ENCODE measurements at places on chromosomes 7 and 10. TPM values are rescaled to one million over a fixed set of nuclear protein-coding genes. Genes with fewer than 3 reads are reported as not detected.

The GPR85 gene
- 0.48 TPM for polyA plus RNA-seq

The CNPY1 gene
- polyA plus RNA-seq, result not detected

The OPN1SW gene
- not detected for polyA plus RNA-seq

The PRSS37 gene
- not detected for polyA plus RNA-seq

The GPR22 gene
- polyA plus RNA-seq, result not detected

The MYOZ1 gene
- 0.19 TPM for polyA plus RNA-seq

The SNX10 gene
- polyA plus RNA-seq, result 2.2 TPM

The PON1 gene
- not detected for polyA plus RNA-seq

The SEC31B gene
- polyA plus RNA-seq, result 1.4 TPM

The TSPAN13 gene
- polyA plus RNA-seq, result 41.5 TPM

The AKR1D1 gene
- not detected for polyA plus RNA-seq

DNA sequence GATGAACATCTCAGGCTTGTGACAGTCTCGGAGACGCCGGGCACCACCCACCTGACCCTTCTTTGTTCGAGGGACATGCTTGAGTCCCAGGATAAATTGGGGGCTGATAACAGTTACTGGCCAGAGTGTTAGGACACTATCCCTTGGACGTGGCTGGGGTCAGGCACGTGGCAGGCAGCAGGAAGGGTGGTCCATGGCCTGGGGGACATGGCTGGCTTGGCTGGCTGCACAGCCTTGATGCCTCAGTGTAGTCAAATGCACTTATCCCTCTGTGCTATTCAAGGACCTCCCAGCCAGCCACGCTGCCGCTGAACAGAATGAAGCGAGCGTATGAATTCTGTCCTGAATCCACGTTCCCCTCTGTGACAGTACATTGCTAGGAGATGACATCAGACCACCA, 662.0 kb upstream of the FOXK1 start:
- no peak for DNase-seq

DNA sequence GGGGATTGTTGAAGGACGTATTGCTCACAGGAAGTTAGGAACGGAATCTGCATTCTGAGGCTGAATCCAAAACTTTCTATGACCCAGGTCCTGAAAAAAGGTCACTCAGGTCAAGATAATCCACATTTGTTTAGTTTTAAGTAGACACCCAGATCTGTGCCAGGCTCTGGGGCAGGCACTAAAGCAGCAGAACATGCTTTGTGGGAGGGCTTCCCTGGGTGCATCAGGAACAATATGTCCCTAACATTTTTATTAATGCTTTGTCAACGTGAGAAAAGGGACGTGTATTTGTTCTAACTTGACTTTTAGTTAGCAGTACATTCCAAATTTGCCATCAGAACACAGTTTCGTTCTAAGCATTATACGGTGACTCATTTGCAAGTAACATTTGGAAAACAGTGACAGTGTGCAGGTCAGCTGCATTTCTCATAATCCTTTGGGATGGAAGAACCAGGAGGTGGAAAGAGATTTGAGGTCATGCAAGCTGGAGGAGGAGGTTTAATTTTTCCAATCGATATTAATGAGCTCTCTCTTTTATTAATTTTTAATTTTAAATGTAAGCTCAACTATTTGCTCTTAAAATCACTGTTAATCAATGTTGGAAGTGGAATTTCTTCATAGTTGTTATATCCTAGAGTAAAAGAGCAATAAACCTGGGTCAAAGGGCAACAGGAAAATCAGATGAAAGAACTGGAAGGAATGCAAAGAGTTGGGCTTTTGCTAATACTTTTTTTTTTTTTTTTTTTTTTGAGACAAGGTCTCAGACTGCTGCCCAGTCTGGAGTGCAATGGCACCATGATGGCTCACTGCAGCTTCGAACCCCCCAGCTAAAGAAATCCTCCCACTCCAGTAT, 35.0 kb downstream of the TAS2R41 start:
- no peak for DNase-seq

- no peak for DNase-seq
These were observed 7.4 kb upstream of the C10orf67 start for GRCh38 chr10:23351926-23352519.

DNA sequence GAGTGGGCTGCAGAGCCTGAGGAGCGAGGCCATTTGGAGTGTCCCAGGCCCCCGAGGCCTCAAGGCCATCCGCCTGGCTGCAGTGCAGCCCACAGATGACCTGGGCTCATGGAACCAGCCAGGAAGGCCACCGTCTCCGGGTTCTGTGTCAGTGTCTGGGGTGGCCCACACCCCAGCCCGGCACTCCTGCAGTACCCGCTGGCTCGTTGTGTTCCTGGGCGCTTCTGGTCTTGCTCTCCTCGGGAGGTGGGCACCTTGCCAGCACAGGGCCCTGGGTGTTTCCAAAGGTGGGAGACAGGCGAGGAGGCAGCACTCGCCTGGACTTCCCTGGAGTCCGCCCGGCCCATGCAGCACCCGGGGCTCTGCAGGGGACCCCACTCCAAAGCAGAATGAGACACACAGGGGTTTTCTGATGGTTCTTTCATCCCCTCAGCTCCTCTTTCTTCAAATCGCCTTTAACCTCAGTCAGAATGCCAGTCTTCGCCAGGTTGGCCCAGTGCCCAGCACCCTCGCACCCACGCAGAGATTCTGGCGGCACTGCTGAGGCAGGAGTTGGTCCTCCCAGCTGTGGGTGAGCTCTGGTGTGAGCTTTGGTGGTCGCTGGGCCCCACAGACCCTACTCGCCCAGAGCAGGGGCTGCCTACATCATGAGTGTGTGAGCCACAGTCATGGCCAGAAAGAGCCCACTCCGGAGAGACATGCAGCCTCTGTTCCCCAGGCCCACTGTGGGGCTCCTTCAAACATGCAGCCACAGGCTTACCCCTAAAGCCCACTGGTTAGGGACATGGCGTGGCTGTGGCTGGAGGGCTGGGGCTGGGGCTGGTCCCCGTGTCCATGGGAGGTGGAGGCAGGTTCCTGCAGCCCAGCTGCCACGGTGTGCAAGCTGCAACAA, 155.7 kb downstream of the EBF3 start:
- no peak for DNase-seq

DNA sequence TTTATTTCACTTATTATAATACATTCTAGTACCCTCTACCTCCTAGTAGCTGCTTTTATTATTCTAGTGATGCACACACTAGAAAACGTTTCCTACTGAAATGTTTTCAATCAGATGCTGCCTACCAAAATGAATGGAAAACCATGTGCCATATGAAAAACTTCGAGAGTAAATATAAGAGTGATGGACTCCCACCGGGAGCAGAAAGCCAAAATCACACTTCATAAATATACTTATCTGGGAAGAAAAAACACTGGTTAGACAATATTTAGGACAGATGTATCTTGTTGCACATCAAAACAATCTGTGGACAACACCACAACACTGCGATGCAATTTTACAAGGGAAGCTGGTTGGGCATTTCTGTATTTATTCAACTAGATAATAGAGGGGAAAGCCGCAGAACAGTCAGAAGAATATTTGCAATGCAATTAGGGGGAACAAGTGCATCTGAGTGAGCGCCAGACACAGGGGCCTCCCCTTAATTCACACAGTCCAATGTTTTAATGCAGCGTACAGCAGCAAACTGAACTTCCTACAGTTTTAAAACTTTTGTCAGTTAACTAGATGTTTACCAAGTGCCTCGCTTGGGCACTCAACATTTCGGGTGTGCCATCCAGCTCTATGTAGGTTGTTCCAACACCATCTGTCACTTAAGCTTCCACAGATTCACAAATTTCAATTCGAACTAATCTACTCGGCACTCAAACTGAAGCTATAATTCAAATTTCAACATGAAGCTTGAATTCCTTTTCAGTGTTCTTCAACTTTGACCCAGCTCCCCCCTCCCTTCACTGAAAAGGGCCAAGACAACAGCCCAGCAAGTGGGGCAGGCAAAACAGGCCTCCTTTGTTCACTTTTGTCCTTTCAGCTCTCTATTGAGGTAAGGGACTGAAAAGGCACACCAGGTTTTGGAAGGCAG, 7.4 kb downstream of the NRCAM start:
- DNase-seq, result no peak

DNA sequence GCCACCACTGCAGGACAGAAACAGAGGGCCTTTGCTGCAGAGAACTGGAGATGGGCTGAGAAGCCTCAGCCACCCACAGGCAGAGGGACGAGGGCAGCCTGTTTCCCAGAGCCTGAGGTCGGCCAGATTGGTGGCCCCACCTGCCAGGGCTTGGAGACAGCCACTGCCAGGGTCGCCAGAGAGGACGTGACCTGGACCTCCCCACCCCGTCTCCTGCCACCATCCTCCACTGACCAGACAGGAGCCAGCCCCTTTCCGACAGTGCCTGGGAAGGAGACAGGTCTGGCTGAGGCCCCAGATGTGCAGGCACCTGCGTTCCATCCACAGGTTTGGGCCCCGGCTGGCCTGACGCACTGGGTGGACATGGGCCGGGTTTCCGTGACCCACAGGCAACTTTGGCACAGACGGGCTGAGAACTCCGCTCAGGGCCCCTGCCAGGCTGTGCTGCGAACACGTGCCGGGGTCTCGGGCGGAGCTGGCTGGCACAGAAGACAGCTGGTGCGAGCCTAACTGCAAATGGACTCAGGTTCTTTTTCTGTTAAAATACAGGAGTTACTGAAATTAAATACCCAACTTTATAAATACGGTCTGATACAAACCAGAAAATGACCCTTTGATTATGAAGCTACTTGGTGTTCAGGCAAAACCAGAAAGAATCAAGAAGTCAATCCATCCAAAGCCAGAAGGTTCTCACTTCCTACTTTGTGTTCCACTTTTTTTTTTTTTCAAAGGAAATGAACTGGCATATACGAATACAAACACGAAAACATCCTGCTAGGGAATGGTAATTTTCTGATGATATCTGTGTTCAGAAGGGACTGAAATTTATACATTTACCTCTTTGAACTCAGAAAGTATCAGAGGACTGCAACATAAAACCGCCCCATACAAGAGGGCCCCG, 6.9 kb downstream of the COX19 start:
- no peak for DNase-seq

- peak; percentile 79 for DNase-seq
These were observed 88.4 kb downstream of the DIP2C start for GRCh38 chr10:600876-601659.

- peak; percentile 56 for DNase-seq
These were observed 58.0 kb downstream of the RAMP3 start for GRCh38 chr7:45215601-45216062.

DNA sequence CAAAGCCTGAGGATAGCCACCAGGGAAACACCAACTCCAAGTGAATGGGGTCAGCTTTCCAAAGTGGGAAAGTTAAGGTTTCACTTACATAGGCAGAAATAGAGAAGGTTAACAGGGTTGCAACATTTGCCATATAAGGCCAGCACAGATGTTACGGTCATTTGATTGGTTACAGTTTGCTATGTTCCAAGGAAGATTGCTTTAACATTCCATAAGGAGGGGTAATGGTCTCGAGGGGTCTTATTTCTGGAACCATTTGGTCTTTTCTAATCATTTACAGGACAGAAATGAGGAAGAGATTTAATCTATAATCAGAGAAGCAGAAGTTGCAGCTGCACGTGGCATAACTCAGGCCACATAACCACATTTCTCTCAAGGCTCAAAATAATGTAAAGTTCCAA, 679.4 kb upstream of the C7orf33 start:
- peak; percentile 56 for DNase-seq

- DNase-seq, result peak; percentile 50
These were observed 699 bp downstream of the GHITM start for GRCh38 chr10:84140036-84140379.

DNA sequence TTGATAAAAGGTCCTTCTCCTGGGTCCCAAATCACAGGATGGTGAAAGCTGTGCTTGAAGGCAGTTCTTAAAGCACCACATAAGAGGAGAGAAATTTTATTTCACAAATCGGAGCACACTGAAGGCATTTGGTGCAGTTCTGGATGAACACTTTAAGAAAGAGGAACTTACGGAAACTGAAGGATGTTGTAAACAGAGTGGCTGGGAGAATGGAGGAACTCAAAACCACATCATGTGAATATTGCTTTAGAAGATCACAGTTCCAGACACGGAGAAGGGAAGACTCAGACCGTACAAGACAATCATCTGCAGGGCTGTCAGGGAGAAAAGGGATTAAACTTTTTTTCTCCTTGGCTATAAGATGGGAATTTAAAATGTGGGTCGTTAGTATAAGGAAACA, 9.0 kb upstream of the GPR141 start:
- DNase-seq, result no peak

DNA sequence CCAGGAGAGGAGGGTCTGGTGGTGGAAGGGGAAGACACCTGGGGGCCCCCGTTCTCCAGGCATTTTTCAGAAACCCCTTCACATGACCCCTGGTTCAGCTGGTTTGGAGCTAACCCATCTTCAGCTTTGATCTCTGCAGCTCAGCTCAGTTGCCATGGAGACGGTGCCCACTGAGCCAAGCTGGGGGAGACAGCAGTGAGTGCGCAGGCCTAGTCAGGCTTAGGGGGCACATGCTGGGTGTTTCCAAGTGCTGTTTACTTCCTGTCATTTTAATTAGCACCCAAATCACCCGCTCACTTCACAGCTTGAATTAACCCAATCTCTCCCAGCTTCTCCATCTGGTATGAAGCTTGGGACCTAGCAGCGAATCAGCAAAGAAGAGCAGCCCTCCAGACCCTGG, 9.0 kb downstream of the SPOCK2 start:
- no peak for DNase-seq

DNA sequence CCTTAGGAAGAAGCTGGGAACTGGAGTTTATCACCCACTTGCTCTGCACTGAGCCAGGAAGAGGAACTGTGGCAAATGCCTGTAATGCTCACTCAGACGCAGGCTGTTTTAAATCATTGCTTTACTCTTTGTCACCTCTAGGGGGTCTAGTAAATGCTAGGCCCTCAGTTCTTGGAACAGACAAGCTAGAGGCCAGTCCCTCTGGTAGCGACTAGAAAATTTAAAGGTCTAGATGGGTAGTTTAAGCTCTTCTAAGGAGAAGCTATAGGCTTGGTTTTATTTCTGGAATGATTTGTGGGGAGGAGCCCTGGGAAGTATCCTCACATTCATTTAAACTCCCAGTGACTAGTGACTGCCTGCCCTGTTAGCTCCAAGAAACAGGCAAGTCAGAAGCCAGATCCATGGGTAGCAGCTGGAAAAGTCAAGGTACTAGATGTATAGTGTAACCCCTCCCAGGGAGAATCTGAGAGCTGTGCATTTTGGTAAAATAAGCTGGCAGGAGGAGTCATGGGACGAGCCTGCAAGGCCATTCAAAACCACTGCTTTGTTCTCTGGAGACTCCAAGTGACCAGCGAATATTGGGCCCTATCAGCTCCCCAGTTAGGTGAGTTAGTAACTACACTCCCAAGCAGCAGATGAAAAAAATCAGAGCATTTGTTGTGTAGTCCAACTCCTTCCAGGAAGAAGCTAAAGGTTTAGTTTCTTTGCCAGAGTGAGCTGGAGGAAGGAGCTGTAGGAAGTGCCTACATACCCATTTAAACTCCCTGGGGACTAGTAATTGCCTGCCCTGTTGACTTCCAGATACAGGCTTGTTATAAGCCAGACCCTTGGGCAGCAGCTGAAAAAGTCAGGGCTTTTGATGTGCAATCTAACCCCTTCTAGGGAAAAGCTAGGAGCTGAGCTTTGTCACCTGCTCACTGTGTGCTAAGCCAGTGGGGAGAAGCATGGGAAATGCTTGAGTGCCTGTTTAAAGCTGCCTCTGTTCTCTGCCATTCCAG, 68.9 kb downstream of the DYNC1I1 start:
- peak; percentile 3 for DNase-seq
